ENCODE measurements at places on chromosomes 12 and 14. TPM values are rescaled to one million over a fixed set of nuclear protein-coding genes. Genes with fewer than 3 reads are reported as not detected.

Gene TBC1D30
- total RNA-seq = 5.8 TPM

Gene CLEC4C
- total RNA-seq = not detected

Gene LRRC10
- total RNA-seq = not detected

DNA sequence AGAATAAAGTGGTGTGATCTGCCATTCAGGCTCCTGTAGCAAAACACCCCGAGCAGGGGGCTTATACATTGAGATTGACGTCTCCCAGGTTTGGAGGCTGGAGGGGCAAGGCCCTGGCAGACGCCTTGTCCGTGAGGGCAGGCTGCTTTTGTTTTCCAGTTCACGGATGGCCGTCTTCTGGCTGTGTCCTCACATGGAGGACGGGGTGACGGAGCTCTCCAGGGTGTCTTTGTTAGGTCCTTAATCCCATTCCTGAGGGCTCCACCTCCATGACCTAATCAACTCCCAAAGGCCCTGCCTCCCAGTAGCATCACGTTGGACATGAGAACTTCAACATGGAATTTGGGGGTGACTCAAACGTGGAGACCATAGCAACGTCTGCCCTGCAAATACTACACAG lies 147.7 kb downstream of the KIF26A start:
- no peak for DNase-seq

GRCh38 chr12:49201595-49202295 lies 12.9 kb upstream of the TUBA1A start:
- DNase-seq = peak; percentile 39

DNA sequence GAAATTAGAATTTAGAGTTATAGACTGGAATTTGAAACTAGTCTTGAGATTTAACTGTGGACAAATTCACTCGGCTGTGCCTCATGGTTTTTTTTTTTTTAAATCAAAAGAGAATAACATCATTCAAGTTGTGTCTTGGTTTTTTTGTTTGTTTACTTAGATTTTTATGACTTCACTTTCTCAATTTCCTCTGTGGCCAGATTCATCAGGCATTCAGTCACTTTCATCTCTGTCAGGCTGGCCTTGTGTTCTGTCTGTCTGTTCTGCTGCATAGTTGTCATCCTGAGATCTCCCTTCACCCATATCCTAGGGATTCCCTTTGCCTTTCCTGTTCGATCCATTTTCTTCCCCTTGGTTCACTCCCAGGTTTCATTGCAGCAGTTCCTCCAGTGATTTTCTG lies 10.0 kb downstream of the MARK3 start:
- DNase-seq = peak; percentile 60

GRCh38 chr14:52977798-52978197 lies 26.9 kb upstream of the FERMT2 start:
- no peak for DNase-seq

- DNase-seq = peak; percentile 76
These were observed 373.5 kb upstream of the OR4E1 start for GRCh38 chr14:22047115-22047514.

GRCh38 chr14:67413806-67414769 lies 2.1 kb upstream of the PLEK2 start:
- no peak for DNase-seq

DNA sequence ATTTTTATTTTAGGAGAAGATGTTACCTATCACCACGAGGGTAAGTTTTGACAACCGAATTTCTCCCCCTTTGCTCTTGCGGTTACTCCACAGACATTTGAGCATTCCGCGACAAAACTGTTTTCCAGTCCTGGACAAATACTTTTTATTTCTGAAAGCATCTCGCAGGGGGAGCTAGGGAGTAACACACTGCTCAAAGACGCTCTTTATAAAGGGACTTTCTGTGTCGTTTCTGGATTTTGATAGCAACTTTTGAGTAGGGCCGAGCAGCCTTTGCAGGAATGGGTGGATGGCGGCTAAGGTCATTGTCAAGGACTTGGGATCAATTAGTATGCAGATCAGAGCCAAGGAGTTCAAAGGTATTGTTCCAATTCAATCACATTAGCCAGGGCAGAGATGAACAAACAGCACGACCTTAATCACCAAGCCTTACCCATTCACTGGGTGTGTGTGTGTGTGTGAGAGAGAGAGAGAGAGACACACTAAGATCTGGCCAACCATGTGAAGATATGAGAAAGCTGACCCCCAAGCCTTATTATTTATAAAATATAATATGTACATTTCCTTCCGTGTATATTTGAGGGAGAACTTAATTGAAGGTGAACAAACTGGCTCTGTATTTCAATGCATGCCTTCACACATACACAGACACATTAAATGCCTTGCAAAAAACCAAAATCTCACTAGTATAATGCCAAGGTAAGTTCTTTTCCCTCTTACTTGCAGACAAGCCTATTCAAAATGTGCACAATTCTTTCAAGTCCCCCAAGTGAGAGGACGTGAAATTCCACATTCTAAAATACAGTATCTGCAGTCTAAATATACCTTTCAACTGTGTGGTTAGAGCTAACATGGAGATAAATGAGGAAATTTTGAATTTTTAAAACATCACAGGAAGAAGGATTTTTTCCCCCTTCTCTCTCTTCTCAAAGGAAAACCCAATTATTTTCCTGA lies 613.8 kb downstream of the VRK1 start:
- DNase-seq = peak; percentile 36

DNA sequence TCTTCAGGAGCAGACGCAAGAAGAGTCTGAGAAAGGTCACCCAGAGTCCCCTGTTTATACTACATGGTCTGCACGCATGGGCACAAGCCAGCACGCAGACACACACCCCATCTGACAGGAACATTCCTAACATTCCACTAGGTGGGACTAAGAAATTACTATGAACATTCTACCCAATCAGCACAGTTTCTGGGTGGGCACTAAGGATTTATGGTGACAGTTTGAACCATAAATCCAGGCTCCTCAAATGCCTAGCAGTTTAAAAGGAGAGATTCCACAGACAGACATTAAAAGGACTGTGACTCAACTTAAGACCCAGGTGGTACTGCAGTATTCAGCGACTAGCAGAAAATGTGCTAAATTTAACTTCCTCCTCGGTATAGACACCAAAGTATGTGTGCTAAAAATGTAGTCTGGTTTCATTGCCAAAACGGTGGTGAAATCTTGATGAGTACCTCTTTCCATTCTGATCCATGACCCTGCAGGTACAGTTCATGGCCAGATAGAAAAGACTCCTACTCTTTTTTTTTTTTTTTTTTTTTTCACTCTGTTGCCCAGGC lies 16.2 kb downstream of the ABHD4 start:
- no peak for DNase-seq

DNA sequence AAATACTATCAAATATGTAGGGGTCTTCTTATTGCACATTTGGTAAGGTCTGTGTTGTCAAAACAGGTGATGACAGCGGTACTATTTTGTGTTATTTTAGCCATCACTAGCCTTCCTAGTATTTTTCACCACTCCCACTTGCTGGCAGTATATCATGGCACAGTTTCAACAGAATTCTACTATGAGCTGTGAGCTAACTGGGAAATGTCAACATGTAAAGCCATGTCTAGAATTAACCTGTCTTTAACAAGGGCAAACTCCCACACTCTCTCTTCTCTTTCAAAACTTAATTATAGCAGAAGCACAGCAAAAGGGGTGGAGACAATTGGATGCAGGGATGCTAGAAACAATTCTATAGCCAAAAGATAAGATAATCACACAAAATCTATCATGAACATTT lies 253.4 kb downstream of the PAX9 start:
- no peak for DNase-seq

DNA sequence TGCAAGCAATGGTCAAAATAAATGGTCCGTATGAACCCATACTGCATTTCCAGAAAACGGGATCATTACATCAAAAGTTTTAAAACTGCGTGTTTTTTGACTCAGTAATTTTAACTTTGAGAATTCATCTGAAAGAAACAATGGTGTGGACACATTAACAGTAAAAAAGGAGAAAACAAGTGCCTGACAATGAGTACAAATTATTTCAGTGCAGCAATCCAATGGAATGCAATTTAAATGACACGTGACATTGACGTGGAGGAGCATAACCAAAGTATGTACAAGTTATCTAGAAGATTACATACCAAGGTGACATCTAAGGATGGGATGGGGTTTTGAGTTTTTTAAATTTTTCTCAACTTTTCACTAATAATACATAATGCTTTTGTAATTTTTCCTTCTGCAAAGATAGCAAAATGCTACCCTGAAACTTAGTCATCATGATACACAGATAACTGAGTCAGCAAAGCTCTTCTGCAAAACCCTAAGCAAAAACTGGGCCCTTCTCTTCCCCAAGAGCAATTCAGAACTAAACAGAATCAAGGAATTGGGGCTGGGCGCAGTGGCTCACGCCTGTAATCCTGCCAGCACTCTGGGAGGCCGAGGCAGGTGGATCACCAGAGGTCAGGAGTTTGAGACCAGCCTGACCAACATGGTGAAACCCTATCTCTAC lies 20.4 kb downstream of the HNRNPC start:
- no peak for DNase-seq

- no peak for DNase-seq
These were observed 53.4 kb upstream of the MMP17 start for GRCh38 chr12:131774576-131775391.

GRCh38 chr12:52023976-52024688 lies 17.4 kb downstream of the TAMALIN start:
- no peak for DNase-seq

DNA sequence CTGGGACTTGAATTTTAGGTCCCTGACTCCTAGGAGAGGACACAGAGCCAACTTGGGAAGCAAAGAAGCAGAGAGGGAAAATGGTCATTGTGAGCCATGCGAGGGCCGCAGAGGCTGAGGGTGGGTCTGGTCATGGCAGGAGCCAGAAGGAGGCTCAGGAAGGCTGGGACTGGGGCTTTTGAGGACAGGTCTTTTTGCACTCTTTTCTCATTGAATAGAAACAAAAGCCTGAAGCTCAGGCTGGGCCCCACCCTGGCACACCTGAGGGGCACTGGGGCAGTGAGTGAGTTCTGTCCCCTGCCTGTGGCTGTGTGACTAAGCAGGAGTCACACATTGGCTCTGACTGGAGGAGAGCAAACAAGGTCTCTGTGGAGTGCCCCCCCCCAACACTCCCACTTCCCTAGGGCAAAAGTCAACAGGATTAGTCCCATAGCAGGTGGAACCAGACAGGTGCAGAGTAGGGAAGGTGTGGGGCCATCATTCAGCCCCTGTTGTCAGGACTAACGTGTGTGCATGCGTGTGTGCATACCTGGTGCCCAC lies 2.8 kb downstream of the KRT7 start:
- DNase-seq = no peak

- no peak for DNase-seq
These were observed 3.4 kb upstream of the PPM1A start for GRCh38 chr14:60245380-60246177.

- no peak for DNase-seq
These were observed 116.6 kb upstream of the RTL1 start for GRCh38 chr14:101019990-101020710.

- peak; percentile 66 for DNase-seq
These were observed 18.9 kb upstream of the CD27 start for GRCh38 chr12:6425590-6426531.

DNA sequence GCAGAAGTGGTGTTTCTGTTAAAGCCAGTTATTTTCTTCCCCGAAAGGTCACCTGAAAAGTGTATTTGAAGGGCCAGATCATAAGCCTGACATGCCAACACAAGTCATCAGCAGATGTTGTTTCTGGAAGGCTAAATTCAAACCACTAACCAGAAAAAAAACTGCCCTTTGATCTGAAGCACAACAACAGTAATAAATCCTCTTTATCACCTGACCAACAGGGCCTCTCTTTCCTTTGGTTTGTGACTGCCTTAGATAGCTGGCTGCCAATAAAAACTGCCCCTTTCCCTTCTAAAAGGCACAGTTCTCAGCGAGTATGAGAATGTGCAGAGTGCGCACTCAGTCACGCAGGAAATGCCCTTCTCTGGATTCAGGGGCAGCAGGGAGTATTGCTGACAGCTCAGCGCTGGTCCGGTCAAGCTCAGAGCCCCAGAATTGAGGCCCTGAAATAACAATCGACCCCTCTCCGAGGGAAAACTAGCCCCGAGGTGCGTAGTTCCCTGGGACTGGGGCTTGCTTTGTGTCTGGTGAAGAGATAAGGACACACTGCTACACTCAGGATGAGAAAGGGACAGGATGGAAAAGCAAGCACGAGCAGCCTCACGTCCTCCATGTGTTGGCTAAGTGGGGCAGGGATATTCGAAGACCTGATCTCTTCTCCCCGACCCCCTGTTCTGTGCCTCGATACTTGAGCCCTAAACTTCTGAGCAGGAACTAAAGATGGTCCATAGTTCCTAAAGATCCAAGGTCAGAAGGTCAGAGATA lies 184.2 kb upstream of the GZMB start:
- no peak for DNase-seq
